ENCODE measurements at places on chromosomes 2 and 18.

DNA sequence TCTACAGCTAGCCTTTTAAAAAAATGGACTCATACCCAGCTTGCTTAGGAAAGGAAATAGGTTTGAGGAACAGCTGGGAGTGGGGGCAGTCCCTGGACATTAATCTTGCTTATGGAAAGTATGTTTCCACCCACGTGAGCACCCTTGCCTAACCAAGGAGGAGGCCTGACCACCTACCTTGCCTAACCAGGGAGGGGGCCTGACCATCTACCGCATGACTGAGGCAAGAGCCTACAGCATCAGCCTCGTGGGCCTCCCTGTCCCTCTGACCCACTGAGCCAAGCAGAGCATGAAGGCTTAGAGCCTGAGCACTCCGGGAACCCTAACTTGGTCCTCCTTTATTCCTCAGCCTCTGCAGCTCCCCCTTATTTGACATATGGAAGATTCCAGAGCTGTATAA, 20.2 kb downstream of the PRKAG3 start:
- DNase-seq: no peak

GRCh38 chr18:23938901-23939341, 75.6 kb upstream of the TTC39C start:
- DNase-seq: no peak

DNA sequence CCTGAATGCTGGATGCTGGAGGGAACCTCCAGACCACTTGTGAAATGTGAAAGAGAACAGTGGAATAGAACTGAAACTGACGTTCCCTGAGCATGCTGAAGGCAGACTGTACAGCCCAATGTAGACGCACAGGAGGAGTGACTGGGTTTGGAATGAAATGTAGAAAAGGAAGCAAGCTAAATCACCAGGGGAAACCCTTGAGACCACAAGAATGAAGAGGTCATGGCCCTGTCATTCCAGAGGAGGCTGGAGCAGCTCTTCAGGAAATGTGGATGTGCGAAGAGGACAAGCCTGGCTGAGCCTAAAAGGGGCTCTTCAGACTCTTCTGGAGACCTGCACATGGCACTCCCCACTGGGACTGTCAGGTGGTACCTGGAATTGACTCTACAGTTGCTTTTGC, 118.5 kb upstream of the ALPP start:
- no peak for DNase-seq

- no peak for DNase-seq
Observed at GRCh38 chr2:61178603-61179545, 16.9 kb downstream of the C2orf74 start.

- DNase-seq: no peak
Observed at GRCh38 chr2:104929663-104930062, 75.7 kb downstream of the POU3F3 start.

GRCh38 chr2:37215250-37215649, 16.1 kb downstream of the CEBPZ start:
- no peak for DNase-seq

DNA sequence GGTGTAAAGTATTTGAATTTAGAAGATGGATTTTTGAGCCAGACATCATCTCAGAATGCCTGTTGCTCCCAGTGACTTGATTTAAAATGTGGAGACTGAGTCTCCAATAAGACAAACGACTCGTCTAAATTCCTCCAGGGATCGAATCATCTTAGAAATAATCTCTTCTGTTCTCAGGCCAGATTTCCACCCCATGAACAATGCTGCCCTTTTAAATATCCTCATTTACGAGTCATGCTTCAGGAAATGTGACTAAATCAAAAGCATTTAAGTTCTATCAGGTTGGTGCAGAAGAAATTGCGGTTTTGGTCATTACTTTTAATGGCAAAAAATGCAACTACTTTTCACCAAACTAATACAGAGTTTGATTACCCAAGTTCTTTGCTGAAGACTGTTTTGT, 684.6 kb upstream of the SOX11 start:
- no peak for DNase-seq

DNA sequence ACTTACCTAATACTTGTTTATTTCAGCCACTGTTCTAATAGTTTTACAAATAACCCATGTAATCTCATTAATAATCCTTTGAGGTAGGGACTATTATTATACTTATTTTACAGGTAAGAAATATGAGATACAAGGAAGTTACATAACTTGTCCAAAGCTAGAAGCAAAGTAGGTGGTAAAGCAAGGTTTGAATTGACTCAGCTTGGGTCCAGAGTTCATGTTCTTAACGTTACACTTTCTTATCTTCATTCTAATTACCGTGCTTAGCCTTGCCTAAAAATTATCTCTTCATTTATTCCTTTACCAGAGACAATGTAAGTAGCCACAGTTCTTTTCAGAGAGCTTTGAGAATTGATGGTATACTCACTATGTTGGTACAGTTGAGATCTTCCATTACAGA, 743.6 kb downstream of the KCNJ3 start:
- DNase-seq: no peak

DNA sequence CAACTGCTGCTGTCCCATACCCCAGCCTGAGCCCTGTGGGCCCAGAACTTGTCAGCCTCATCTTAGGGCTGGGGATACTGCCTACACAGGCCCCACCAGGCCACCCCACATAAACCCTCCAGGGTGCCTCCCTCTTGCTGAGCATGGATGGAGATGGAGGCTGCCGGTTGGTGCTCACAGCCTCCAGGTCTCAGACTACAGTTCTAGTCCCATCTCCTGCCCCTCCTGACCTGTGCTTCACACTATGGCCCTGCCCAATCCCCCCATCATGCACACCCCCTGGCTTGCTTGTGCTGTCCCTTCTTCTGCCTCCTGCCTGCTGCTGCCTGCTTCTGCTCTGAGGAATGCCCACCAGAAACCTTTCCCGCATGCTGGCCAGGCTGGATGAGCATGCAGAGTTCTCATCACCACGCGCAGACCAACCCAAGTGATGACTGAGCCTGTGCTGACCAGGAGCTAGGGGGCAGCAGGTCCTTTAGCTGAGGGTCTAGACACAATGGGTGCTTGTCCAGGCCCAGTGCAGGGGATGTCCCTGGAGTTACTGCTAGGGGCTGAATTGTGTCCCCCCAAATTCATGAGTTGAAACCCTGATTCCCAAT, 138.4 kb upstream of the HS6ST1 start:
- DNase-seq: no peak

DNA sequence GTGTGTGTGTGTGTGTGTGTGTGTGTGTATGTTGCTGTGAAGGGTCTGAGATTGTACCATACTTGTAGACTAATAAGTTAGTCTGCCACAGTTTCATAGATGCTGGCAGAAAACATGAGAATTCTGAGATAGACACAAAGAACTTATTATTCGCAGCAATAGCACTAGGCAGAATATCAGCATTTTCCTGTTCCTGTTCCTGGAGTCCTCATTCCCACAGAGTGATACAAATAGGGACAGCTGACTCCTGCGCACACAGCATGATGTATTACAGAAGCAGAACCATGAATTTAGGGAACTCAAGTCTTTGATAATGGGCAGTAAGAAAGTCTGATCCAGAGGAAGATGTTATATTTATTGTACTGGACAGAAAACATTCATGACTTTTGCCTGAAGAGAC, 1466.3 kb downstream of the DPP10 start:
- no peak for DNase-seq

Measured in NCI-H2171 (cell line).